Fibroblast of mammary gland (primary cell): ENCODE measurements at places on chromosomes 1 and 21.

DNA sequence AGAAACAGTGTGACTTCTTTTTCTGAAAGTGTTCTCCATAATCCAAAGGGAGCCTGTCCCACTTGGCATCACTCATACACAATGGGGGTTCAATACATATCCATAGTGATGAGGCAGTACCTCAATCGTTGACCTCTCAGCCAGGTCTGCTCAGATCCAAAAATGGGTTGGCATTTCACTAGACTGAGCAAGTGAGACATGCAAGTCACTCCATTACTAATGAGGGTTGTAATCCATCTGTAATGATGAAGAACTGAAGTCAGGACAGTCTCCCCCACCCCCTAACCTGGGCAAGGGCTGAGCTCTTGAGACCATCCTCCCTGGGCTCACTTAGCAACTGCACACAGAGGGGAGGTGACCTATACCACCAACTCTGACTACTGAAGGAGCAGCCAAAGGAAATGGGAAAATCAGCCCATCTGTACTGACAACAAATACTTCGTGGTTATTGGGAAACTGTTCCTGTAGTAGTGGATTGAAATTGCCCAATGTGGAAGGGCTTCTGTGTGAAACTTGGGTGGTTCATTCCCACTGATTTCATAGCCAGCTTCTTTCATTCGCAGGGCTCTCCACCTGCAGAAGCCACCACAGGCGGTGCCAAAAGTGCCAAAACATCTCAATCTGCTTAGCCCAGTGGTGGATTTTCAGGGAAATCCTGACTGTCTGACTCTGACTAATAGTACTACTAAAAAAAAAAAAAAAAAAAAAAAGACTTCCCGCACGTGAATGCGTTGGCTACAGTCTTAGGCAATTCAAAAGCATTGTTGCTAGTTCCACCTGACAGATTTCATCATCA, 5.0 kb downstream of the NGF start:
- DNase-seq, result peak; percentile 93

DNA sequence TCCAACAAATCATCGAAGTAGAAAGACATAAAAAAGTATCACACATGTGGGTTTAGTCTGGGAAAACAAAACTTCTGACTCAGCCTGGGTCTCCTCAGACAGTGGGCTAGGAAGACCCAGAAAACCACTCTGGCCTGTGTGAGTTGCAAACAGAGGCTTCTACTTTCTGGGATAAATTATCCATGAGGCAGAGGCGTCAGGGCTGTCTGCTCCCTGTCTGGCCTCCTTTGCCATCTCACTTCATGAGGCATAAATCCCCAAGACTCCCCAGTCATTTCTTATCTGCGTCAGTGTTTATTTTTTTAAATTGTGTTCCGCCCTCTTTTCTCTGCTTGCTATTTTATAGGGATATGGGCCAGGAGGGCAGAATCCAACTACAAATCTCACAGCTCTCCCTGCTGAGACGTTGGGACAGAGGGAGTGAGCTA, 80.6 kb upstream of the TRABD2B start:
- DNase-seq, result no peak

GRCh38 chr1:82994616-82995263, 1004.2 kb downstream of the TTLL7 start:
- peak; percentile 1 for DNase-seq

GRCh38 chr1:169250795-169251194, 116.8 kb downstream of the NME7 start:
- no peak for DNase-seq

DNA sequence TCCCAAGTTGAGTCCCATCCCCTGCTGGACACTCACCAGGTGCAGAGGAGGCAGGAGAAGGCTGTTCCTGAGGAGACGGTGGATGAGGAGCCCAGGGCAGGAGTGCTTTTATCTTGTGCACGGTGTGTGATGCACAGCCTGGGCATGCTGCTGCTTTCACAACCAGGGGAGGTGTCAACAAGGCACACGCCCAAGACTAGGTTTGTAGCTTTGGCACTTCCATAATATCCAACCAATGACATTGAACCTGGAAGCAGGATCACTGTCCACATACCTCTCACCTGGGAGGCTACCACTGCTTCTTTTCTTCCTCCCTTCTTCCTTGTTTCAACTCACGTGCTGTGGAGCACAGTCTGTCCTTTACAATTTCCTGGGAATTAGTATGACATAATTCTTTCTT, at the start of gene LCE3D:
TSS of gene LCE3D (minus strand) at position 84 of the 400 bp plus-strand sequence. CDS start 580 bp downstream, outside the sequence.
- no peak for DNase-seq

- peak; percentile 14 for DNase-seq
Measured at GRCh38 chr1:224668984-224669383, 52.9 kb downstream of the CNIH3 start.

- DNase-seq, result no peak
Measured at GRCh38 chr1:155177192-155177917, 3.7 kb downstream of the TRIM46 start.

DNA sequence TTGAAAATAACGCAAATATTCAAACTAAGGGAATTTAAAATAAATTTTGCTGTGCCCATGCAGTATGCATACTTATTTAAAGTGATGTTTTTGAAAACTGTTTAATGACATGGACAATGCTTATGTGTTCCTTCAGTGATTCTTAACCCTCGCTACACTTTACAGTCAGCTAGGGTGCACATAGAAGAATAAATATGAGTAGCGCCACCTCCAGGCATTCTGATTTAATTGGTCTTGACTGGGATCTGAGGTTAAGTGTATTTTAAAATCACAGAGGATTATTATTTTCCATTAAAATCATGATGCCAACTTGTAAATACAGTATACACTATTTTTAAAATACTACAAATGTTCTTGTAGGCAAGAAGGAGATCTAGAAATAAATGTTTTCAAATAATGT, 373.5 kb upstream of the ADGRL4 start:
- DNase-seq, result no peak

- no peak for DNase-seq
Measured at GRCh38 chr1:119887427-119887826, 8.9 kb downstream of the ADAM30 start.

- DNase-seq, result no peak
Measured at GRCh38 chr1:173415490-173415889, 61.6 kb upstream of the PRDX6 start.

GRCh38 chr1:39659110-39659509, 12.8 kb downstream of the NT5C1A start:
- no peak for DNase-seq

DNA sequence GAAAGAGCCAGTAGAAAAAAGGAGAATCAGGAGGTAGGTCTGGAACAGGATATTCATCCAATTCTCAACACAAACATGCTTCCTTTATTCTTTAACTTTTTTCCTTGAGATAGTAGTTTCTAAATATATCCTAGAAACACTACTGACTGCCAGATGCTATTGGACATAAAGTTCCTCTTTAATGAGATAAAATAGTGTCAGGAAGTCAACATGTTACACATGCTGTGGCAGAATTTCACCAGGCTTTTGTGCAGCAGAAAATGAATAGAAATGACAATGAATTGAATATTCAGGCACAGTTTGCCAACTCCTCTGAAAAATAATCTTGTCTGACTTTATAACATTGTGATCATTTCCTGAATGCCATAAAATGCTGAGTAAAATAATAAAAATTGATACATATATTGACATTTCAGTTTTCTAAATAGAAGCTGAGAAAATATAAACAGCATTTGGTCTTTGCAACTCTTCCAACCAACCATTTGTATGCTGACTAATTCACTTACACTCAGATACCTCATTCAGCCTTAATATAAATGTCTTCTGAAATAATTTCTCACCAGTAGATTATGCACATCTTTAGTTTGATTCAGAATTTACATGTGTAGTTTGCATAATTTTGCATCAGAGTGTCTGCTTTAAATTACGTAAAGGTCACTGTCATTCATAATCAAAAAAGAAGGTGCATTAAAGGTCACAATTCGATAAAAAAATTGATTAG, 486.1 kb upstream of the ADGRL2 start:
- DNase-seq, result no peak

DNA sequence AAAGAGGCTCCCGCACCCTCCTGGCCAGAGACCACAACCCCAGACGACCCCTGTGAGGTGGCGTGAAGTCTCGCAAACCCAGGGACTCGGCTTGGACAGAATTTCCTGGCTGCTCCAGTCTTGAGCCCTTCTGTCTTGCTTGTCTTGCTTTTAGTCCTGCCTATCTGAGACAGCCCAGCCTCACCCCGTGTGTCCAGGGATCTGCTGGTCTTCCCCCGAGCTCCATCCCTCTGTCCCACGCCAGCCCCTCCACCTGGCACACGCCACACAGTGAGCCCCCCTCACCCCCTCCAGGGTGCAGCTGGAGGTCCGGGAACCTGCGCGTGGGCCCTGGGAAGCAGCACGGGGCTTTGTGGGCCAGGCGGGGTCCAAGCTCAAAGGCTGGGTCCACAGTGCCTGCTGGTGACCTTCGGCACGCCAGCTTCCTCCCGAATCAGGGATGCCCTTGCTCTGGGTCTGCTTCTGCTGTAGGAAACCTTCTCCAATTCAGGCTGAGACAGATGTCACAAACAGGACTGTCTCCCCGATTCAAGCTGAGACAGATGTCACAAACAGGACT, 97.1 kb downstream of the SIK1 start:
- no peak for DNase-seq

DNA sequence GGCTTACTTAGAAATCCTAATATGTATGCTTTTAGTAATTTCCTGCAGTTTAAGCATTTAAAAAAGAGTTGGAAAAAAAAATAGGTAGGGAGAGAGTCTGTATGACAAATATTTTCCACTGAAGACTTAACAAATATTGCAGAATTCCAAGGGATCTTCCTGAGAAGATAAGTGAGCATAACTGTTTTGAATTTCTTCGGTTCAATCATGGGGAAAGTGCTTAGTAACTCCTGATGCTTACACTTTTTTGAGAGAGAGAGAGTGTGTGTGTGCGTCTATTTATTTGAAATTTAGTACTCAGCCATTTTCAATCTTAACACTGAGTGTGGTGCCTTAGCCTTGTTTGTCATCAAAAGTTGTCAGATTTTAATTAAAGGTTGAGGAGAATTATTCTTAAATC, 18.5 kb downstream of the SON start:
- DNase-seq, result no peak

DNA sequence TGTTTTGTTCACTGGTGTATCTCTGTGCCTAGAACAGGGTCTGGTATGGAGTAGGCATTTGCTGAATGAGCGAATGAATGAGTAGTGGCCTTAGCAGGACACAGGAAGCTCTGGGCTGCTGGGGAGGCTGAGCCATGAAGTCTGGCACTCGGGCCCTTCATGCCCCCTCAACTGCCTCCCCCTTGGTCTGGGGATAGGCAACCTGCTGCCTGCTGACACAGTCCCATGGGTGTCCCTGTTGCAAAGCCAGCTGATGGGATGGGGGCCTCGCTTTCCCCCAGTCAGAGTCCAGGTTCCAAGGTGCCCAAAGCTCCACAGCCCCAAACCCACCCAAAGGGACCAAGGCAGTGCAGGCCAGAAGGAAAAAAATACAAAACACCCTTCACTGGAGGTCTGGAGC, 107.0 kb upstream of the CASZ1 start:
- no peak for DNase-seq

DNA sequence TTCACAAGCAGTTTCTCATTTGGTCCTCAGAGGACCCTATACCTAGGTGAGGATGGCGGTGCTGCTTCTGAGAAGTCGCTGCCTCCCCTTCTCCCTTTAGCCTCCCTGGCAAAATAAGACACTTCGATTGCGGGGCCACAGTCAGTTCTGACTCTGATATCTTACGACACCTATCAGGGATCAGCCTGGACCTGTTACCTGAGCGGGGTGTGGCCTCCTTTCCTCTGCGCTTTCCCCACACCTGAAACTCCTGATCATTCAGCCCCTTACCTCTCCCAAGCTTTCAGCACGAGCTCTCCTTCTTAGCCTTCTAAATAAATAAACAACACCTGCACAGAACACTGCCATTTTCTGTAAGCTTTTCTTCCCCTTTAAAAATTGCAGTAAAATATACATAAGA, 24.6 kb upstream of the GPR137B start:
- no peak for DNase-seq

GRCh38 chr1:194474701-194475100, 1288.3 kb upstream of the B3GALT2 start:
- DNase-seq, result no peak

- no peak for DNase-seq
Measured at GRCh38 chr1:82446236-82446635, 645.5 kb downstream of the ADGRL2 start.

GRCh38 chr1:194161591-194161990, 975.2 kb upstream of the B3GALT2 start:
- DNase-seq, result no peak

DNA sequence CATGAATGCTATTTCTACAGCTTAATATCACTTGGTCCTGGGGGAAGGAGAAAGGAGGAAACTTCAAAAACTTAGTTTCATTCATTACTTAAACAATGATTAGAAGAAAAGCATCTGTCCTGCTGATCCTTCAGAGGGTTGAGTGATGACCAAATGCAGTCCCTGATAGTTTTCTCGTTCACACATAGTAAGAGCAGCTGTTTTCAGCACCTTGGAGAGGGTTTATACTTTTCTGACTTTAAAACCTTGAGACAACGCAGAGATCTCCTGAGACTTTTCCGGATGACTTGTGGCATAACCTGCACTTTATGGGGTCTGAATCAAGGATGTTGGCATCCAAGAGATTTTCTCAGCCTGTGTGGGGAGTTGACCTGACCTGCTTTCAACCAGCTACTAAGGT, 94.0 kb upstream of the KCND3 start:
- DNase-seq, result peak; percentile 17

GRCh38 chr1:113153116-113153803, 80.3 kb downstream of the LRIG2 start:
- peak; percentile 45 for DNase-seq

DNA sequence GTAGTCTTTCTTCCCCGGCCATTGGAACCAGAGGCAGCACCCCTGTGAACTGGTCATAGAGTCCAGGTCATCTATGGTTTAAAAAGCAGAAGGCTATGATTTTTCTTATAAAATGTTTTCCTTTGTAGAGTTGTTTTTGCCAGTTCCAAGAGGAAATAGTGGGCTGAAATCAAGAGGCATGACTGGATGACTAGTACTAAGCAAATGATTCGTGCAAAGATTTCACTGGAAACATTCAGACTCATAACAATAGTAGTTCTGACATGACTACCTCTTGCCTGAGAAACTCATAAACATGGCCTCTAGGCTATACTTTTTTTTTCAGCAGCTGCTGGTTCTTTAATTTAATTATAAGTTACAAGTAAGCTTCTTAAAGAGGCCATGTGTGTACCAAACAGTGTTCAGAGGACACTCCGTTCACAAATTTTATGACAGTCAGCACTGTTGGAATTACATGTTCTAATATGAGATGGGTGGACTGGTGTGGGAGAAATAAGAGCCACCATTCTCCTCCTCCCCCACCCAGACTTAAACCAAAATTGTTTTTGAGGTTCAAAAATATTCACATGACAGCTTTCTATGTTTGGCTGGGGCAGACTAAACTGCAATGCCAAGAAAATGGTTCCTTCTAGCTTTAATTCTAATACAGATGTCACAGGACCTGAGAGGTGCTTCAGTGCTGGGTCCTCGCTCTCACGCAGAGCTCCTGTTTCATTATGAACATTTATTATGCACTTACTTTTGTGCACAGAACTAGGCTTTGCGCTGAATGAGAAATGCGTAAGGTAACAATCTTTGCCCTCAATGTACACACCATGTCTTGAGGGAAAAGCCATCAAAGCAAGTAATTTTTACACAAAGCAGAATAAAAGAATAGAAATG, 147.5 kb downstream of the ZC3H11B start:
- peak; percentile 60 for DNase-seq
